ENCODE measurements at places on chromosomes 16 and 17.

DNA sequence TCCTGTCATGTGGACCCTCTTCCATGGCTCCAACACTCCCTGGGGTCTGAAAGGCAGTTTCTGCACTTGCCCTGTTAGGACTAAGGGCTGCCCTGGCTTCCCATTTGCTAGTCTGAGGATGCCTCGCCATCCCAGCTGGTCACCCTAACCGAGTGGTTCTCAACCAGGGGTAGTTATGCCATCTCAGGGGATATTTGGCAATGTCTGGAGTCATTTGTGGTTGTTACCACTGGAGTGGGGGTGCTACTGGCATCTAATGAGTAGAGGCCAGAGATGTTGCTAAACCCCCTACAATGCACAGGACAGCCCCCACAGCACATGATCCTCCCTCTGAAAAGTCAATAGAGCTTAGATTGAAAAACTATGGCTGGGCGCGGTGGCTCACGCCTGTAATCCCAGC, 26.9 kb upstream of the CDH1 start:
- no peak overlapping the region for H3K4me3 ChIP-seq
- no peak overlapping the region for H3K27ac ChIP-seq
- no peaks in the 10 kb centered on the region for H3K36me3 ChIP-seq

DNA sequence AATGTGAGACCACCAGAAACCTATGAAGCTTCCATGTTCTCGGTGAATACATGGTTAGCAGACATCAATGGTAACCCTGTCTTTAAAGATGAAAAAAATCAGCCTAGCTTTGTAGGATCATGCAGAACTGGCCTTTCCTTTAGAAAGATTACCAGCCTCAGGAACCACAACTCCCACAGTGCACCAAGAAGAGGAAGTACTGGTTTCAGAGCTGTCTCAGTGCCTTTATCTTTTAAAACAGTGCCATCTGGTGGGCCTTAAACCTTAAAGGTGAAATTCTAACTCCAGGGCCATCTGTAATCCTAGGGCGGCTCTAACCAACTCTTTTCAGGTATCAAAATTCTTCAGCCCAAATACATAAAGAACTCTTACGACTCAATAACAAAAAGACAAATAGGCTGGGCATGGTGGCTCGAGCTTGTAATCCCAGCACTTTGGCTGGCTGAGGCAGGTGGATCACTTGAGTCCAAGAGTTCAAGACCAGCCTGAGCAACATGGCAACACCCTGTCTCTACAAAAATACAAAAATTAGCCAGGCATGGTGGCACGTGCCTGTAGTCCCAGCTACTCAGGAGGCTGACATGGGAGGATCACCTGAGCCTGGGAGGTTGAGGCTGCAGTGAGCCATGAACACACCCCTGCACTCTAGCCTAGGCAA, 5.4 kb downstream of the ATPAF2 start:
- H3K36me3 ChIP-seq, result no peaks in the 10 kb centered on the region
- H3K4me3 ChIP-seq, result no peak overlapping the region
- no peak for DNase-seq
- H3K27ac ChIP-seq, result no peak overlapping the region

GRCh38 chr16:86869288-86870022, 291.1 kb downstream of the FOXL1 start:
- H3K27ac ChIP-seq, result no peak overlapping the region
- H3K4me1 ChIP-seq, result peaks cover 11% of the 10 kb centered on the region
- no peak overlapping the region for H3K4me3 ChIP-seq
- no peak for DNase-seq
- no peaks in the 10 kb centered on the region for H3K27me3 ChIP-seq
- H3K36me3 ChIP-seq, result no peaks in the 10 kb centered on the region

DNA sequence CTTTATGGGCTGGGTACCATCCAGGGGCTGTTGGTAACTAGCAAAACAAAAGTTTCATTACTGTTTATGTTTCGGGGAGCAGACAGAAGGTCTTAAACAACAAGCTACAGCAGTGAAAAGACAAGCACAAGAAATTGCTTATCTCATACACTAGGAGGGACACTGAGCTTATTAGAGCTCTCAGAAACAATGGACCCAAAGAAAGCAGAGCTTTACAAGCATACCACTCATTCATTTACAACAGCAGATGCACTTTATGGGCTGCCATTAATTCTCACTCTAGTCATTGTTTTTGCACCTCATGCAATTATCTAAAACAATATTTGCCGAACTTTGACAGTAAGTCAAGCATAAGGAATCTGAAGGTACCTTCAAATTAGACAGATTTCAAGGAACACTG, 10.0 kb downstream of the KRT16 start:
- H3K36me3 ChIP-seq, result no peaks in the 10 kb centered on the region
- no peak for DNase-seq
- peaks cover 19% of the 10 kb centered on the region for H3K4me1 ChIP-seq

DNA sequence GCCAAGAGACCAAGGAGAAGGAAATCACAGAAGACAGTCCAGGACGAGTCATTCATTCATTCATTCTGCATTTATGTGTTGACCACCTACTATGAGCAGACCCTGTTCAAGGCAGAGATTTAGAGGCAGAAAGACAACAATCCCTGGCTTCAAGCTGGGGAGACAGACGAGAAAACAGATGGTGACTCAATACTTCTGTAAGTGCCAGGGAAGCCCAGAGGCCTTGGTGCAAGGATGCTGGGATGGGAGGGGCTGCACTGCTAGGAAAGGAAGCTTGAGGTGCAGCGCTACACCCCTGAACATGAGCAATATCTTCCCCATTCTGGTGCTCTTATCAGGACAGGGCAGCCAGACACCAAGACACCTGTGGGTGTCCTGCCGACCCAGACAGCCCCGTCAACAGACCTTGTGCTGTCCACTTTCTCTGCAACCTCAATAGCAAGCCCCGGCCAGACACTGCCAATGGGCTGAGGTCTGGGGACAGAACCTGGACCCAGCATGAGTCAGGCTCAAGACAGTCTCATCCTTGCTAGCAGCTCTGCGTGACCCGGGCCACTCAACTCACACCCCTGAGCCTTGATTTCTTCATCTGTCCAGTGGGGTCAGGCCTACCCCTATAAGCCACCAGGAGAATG, 163.5 kb downstream of the COPRS start:
- DNase-seq, result no peak
- H3K4me1 ChIP-seq, result peaks cover 44% of the 10 kb centered on the region
- peak overlapping the region; percentile 42 for H3K27ac ChIP-seq

DNA sequence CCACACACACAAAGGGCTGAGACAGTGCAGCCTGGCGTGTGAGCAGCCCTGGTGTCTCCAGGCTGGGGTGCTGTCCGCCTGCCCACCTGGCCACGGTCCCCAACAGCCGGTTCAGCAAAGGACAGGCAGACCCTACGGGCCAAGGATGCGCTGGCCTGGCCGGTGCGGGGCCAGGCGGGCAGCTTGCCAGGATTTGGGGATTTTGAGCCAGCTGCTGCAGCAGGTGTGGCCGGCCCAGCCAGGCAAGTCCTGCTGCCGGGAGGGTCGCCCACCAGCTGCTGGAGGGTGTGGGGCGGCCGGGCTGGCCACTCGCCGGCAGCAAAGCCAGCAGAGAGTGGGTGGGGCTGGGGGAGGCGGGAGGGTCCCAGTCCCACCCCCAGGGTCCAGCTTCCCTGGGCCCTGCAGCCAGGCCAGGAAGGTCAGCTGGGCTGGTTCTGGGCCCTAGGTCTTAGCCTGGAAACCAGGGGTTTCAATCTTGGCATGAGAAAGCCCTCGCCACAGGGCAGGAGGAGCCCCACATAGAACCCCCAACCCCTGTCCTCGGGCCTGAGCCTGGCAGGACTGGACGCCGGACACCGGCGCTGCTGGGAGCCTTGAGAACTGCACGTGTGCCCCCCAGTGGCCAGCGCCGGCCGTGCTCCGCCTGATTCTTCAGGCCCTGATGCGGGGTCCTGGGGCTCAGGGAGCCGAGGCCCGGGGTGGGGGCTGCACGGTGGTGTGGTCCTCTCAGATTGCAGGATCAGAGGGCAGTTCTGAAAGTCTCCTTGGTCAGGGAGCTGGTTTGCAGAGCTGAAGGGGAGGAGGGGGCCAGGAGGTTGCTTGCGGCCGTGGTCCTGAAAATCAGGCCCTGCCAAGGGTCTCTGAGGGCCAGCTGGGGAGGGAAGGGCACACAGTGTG, 17.6 kb upstream of the SSTR5 start:
- H3K4me3 ChIP-seq, result no peak overlapping the region
- H3K27ac ChIP-seq, result no peak overlapping the region
- no peaks in the 10 kb centered on the region for H3K27me3 ChIP-seq

Measured in vagina (tissue), 2 donors.